Glutamatergic neuron (in vitro differentiated cells): ENCODE measurements at places on chromosomes 6 and 20. TPM values are rescaled to one million over a fixed set of nuclear protein-coding genes. Genes with fewer than 3 reads are reported as not detected.

DNA sequence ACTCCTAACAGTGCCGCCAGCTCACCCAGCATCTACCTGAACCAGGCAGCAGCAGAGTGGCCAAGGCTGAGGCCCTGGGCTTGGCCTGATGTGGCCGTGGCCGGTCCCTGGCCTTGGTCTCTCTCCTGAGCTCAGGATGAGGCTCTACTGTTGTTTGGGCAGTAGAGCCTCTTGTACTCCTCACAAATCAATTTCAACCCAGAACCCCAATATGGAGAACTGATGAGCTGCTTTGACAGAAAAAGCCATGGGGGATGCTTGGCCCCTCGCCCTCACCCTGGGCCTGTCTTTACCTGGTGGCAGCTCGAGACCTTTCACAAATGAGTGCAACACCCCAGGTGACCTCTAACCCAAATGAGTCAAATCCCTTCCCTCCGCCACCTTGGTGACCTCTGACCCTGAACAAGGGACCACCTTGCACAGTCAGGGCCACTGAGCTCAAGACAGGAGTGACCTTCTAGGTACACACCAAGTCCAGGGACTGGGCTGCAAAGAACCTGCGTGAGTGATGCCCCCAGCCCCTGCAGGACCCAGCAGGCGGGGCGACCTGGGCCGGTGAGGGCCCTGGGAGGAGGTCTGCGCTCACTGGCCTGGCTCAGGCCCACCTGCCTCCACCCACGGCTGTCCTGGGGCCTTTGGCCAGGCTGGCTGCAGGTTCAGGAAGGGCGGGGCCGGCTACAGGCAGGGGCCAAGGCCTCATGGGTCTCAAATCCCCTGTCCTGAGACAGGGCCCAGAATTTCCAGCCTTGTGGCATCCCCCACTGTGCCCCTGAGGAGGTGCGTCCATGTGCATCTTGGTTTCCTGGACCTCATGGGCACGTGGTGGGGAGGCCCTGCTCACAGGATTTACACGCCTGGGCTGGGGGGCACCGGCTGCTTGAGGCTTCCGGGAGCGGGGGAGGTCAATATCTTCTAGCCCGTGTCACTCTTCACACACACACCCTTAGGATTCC lies 30.2 kb downstream of the PSMG4 start:
- DNase-seq: no peak

DNA sequence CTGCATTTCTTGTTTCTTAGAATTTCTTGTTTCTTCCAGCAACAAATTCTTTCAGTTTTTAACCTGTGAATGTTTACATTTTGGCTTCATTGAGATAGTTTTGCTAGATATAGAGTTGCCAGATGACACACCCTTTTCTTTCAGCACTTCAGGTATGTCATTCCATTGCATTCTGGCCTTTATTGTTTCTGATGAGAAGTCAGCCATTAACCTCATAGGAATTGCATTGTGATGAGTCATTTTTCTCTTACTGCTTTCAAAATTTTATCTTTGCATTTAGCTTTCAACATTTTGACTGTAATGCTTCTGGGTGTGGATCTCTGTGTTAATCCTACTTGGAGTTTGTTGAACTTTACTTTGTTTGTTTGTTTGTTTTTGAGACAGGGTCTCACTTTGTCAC lies 440.3 kb upstream of the HS3ST5 start:
- DNase-seq: no peak

DNA sequence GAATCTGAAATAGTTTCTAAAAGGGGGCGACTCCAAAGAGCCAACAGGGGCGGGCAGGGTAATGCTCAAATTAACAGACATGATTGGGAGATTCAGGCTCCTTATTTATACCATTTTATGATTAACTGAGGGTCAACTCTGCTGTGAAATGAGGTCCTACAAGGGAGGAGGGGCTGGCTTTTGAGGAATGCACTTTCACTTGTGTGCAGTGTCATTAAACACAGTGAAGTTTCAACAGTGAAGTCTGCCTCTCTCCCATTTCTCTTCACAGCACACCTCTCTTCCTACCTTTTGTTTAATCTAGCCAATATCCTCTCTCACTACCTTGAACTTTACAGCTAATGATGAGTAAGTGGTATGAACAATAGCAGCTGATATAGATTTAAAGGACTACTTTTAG lies 557.3 kb upstream of the CITED2 start:
- DNase-seq: no peak

DNA sequence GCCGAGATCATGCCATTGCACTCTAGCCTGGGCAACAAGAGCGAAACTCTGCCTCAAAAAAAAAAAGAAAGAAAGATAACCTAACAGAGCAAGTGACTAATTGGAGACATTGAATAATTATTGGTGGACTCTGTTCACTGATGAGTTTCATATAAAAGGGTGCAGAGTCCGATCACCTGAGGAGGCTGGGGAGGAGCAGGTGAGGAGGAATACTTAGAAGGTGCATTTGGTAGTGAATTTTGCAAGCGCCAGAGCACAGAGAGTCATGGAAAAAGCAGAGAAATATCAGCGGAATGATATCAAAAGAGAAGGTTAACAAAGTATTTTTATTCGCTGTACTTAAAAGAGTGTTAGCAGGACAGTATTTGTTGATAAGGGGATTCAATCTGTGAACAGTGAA lies 44.4 kb downstream of the CD2AP start:
- DNase-seq: no peak

DNA sequence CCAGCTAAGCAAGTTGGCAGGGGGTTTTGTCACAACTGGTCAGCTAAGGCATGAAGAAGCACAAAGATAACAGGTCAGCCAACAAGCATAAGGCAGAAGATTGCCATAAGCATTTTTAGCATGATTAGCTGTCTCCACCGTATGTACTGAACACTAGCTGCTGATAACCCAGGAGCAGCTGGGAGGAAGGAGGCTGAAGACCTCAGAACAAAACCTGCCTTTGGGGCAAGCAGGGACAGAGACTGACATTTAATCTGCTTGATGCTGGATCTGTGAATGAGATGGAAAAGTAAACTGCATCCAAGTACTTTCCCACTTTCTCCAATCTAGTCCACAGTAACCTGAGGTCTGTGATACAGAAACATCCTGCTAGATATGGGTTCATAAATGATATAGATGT lies 353.0 kb upstream of the MAP3K7 start:
- no peak for DNase-seq

- DNase-seq: no peak
Measured at GRCh38 chr20:38222923-38223742, 37.4 kb downstream of the KIAA1755 start.

DNA sequence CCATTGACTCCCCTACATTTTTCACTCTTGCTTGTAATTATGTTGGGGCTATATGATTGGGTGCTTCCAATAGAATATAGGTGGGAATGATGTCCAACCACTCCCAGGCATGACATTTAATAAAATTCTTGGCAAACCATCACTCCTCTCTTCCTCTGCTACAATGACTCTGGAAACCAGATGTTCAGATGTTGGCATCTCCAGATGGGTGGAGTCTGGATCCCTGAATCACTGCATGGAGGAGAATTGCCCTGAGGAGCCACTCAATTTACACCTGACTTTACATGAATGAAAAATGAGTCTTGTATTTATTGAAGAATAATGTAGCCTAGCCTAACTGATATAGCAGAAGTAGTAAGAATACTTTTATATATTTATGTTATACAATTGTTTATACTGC lies 306.7 kb upstream of the SUPT3H start:
- no peak for DNase-seq

- DNase-seq: no peak
Measured at GRCh38 chr20:53495398-53496092, 98.1 kb downstream of the ZNF217 start.

DNA sequence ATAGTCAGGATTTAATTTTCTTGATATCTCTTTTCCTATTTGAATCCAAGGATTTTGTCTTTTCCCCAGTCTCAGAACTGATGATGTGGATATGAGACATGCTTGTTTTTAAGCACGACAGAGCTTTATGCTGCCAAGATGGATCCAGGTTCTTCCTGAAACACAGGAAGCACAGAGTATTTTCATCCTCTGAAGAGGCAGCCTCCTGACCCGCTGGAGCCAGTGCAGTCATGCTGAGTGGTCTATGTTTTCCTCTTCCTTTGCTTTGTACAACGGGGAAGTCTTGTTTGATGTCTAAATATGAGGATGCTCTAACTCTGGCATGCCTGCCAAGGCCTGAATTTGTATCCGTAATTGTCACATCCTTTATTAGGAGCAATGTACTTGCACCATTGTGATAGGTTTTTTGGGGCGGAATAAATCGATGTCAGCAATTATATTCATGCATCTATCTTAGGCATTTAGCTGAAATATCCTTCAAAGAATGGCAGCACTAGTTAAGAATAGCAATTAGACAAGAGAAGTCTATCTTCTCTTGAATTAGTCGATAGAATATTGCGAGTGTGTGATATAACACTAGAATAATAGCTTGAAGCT lies 407.1 kb upstream of the JAG1 start:
- DNase-seq: no peak

- no peak for DNase-seq
Measured at GRCh38 chr6:87914637-87915395, 132.8 kb upstream of the SPACA1 start.

- no peak for DNase-seq
Measured at GRCh38 chr6:13099771-13100170, 228.6 kb downstream of the TBC1D7 start.

- DNase-seq: no peak
Measured at GRCh38 chr6:121873595-121873994, 438.1 kb downstream of the GJA1 start.

DNA sequence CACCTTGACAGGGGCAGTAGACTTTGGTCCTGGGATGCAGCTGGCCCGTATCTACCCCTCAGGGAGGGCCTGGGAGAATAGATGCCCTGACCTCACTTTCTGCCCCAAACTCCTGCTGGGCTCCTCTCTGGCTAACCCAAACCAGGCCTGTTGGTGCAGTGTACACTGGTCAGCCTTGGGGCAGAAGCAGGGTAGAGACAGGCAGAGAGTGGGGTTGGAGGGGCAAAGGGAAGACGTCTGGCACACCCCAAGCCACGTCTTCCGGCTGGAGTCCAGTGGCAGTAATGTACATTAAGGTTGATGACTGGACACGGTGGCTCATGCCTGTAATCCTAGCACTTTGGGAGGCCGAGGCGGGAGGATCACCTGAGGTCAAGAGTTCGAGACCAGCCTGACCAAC lies 9.3 kb downstream of the DDR1 start:
- no peak for DNase-seq

DNA sequence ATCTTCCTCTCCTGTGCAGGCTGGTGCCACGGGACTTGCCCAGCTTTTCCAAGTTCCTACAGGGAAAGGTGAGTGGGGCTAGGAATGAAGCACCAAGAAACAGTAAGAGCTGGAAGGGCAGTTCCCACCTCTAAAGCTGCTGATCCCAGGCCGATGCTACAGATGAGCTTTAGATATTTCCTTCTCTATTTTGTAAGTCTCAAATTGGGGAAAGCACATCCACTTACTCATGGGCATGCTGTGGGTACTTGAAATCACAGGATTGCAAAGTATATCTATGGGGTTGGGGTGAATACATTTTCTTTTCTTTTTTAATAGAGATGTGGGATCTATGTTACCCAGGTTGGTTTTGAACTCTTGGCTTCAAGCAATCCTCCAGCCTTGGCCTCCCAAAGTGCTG lies 3.1 kb downstream of the ZBTB2 start:
- DNase-seq: no peak

DNA sequence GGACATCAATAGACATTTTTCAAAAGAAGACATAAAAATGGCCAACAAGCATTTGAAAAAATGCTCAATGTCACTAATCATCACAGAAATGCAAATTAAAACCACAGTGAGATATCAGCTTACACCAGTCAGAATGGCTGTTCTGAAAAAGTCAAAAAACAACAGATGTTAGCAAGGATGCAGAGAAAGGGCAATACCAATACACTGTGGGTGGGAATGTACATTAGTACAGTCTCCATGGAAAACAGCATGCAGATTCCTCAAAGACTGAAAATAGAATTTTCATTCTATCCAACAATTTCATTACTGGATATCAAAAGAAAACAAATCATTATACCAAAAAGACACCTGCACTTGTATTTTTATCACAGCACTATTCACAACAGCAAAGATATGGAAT lies 85.3 kb downstream of the DCDC2 start:
- no peak for DNase-seq

SKIC2 gene
- 109 TPM for total RNA-seq

RPP40 gene
- 6.9 TPM for total RNA-seq

CSNK2B gene
- total RNA-seq: 214 TPM

HLA-DMB gene
- not detected for total RNA-seq
